ENCODE measurements at places on chromosomes 3 and 15.

DNA sequence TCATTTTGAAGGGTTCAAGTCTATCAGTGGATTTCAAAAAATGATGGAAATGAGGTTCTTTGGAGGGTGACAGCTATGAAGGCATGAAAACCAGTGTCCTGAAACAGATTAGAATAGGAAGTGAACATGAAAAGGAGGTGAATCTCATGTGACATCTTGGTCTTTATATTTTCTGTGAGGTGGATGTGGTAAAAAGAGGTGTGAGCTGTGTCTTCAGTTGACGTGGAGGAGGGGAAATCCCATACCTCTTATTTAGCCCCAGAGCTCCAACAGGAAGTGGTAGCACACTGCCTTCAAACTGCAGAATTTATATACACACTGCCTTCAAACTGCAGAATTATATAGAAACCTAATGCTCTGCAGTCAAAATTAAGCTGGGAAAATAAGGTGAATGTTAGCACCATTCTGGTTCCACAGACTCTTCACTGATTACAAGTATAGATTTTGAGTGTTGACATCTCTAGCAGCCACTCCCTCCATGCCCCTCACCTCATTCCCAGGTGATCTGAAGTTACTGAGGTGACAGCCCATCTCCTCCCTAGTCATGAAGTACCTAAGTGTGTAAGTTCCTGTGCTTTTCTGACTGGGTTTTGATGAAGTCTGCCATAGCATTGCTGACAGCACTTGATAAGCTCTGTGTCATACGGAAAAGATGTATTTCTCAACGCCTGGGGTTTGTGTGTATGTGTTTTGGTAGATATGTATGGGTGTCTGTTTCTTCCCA lies 2.7 kb downstream of the RAB8B start:
- peak; percentile 88 for DNase-seq

GRCh38 chr15:47961401-47962090 lies 159.2 kb upstream of the SLC24A5 start:
- DNase-seq: no peak

DNA sequence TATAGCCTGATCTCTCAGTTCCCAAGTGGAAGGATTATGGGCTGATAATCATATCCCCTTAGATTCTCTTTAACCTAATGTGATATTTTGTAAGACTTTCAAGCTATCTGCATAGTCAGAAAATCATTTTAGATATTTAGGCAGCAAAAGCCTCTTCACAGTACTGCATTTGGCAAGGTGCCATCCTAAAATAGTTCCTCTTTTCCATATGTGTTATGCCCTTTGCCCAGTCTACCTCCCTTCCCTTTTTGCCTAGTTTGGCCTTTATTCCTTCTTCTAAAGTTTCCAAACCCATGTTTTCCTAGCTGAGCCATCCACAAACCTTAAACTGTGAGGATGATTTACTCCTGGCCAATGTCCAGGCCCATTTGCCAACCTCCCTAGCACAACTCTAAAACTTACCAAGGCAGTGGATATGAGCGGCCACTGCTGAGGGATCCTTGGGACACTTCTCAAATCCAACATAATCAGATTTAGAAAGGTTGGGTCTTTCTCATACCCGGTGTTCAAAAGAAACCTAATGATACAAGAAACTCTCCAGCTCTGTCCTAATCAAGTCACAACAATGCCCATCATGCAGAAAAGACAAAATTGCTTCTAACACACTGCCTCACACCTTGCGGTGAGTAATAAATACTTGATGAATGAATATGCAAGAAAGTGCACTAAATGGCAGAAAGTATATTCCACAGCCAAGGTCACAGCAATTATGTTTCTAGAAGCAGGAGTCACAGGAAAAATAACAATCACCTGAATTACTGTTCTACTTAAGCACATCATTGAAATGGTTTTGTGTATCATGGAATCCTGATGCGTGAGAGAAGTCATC lies 493.9 kb downstream of the NLGN1 start:
- no peak for DNase-seq

DNA sequence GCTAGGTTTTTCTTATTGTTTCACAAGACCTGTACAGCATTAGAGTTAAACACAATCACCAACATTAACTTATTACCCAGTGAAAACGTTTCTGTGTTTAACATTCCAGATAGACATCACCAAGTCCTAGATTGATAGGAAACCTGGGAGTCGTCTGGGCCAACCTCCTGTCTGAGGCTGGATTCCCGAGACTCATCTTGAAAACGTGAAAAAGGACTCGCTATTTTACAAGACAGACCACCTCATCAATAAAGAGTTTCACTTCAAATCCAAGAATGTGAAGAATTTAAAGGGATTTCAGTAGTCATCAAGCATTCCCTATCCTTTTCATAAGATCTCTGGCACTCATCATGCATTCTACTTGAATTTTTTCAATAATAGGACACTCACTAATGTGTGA lies 626.6 kb downstream of the MCTP2 start:
- no peak for DNase-seq

DNA sequence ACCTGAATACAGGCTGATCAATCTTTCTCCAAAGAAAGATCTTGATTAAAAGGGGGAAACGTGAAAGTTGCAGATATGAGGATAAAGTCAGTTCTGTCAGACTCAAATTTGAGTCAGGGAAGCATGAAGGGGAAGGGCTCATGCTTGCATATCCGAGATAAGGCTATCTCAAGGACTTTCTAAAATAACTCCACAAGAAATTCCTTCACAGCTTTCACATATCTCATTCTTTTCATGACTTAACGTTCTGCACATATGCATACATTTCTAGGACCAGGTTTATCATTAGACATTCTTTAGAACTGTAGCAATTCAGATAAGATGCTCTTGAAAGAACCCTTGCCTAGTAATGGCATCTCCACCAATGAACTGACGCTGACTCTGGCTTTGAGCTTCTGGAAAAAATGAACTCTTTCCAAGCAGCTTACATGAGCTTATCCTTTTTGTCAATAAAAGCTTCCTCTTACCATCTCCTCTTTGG lies 15.9 kb downstream of the SH3GL3 start:
- DNase-seq: no peak

DNA sequence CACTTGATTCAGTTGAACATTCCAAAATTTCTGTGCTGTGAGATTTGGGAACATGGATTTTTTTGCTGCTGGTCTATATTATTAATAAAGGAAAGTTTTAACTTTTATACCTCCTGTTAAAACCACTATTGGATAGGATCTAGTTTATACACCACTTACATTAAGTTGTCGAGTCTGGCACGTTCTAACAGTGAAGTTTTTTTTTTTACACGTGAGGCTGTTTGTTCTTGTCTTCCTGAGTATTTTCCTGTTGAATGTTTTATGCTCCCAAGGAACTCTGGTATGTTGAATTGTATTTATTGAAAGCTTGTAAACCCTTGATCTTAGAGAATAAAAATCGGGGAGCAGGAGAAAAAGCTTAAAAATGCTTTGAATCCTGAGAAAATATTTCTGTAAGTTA lies 338.8 kb downstream of the RBMS3 start:
- no peak for DNase-seq

DNA sequence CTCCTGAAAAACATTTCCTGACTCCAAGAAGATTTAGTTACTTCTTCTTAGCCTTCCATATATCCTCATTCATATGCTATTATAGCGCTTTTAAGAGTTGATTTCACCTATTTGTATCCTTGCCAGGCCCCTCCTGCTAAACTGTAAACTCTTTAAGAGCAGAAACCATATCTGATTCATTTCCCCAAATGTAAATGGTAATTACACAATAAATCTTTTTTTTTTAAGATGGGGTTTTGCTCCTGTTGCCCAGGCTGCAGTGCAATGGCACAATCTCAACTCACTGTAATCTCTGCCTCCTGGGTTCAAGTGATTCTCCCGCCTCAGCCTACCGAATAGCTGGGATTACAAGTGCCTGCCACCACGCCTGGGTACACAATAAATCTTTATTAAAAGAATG lies 4.5 kb downstream of the DLEC1 start:
- DNase-seq: no peak

All from CD4-positive, alpha-beta T cell treated with Interleukin-1 beta for 1 hour (primary cell).